Inflammatory macrophage treated with lipopolysaccharide for 4 hours (primary cell): ENCODE measurements at places on chromosomes 4 and X.

DNA sequence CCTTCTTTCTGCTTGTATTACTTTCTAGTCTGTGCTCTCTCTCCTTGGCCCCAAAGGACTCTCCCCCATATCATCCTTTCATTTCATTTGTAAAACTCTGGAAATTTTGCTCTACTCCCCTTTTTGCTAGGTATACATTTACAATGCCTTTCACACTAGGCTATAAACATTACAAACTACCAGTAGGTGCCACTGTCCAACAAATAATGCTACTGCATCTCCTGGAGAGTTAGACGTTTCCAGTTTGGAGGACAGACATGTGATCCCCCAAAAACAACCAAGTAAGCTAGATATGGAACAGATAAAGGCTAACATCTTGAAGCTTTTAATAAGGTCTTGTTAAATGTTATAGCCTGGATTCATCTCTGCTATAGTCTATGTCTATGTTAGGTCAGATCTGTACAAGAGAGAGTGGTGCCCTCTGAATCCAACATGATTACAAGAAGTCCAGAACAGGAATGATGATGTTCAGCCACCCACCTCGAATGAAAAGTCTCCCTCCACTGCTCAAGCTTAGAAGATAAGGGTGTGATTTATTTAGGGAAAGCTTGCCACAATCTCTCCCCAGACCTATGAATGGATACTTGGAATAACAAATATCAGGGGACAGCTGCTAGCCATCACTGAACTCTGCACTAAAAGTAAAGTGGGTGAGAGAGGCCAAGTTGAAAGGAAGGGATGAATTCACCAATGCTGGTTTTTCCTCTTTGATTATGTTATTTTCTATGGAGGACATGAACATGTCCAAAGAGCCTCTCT, 14.3 kb downstream of the CBR4 start:
- no peak for DNase-seq

DNA sequence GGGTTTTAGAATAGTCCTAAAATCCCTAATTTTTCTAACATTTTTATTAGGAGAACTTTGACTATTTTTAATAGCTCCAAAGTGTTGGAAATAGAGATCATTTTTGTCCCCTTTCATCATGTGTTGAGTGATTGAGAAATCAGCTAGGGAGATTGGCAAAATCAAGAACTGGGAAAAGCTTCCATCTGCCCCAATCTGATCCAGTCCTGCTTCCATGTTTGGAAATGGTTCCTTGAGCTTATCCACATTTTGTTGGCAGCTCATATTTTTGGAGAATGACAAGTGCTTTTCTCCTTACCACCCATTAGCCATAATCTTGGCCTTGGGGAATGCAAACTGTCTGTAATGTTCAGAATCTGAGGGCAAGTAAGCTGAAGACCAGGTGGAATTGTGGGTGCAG, 73.9 kb downstream of the SYNPO2 start:
- DNase-seq, result no peak

GRCh38 chrX:132561483-132561882, 72.6 kb upstream of the MBNL3 start:
- DNase-seq, result no peak

DNA sequence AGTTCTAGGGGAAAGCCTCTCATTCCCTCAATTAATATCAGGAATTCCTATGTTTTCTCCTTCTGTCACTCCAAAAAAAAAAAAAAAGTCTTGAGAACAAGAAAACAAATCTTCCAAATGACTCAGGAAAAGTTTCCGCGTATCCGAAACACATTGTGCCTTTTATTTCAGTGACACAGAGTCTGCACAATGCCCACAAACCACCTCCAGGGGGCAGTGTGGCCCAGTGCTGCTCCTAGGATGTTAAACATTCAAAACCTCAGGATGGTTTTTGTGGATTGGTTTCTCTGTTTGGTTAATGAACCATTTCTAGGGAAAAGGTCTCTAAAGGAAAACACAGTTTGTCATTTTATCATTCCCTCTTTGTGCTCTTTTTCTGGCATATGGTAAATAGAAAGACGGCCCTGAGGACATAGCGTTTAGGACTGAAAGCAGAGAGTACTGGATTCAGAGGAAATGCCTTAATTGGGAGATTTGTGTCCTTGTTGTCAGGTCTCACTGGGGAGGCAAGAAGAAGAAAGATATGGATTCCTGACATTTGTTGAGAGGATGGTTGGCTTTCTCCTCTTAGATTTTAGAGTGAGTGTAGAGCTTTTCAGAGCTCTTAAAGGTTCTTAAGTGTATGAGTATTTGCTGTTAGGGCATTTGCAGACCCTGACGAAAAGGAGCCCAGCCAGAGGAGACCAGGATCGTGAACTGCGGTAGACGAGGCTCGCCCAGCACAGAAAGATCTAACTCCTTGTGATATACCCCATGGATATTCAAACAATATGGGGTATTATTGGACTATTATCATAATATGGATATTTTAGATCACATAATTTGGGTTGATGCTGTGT, 65.7 kb upstream of the MAP9 start:
- DNase-seq, result peak; percentile 68

- DNase-seq, result no peak
These were observed 98.1 kb upstream of the EGFL6 start for GRCh38 chrX:13471269-13471668.

DNA sequence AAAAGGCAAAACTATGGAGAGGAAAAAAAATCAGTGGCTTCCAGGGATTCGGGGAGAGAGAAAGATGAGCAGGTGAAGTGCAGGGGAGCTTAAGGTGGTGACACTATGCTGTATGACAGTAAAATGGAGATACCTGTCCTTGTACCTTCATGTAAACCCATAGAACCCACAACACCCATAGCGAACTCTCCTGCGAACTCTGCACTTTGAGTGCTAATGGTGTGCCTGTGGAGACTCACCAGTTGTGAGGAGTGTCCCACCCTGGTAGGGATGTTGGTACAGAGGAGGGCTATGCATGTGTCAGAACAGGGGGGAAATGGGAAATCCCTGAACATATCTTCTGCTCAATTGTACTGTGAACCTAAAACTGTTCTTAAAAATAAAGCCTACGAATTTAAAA, 42.8 kb downstream of the HMX1 start:
- DNase-seq, result no peak
